SK-N-SH (cell line): ENCODE measurements at places on chromosomes 1 and 21. TPM values are rescaled to one million over a fixed set of nuclear protein-coding genes. Genes with fewer than 3 reads are reported as not detected.
A peak's percentile ranks its signal among the peaks of the same experiment; 100 is the strongest.

DNA sequence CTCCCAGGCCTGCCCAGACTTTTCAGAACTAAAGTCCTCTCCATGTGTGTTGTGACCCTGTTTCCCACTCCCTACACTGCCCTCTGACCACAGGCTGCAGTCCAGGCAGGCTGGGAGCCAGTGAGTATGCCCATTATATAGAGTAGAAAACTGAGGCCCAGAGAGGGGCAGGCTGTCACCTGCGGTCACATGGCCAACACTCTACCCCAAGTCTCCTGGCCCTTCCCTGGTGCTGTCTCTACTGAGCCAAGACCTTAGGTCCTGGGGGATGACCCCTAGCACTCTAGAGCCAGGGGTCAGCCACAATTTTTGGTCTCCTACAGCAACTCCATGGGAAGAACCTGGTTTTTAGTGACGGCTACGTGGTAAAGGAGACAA is 30.8 kb downstream of the RPS6KA1 start:
- H3K27me3 ChIP-seq: no peaks in the 10 kb centered on the region
- peaks cover 5% of the 10 kb centered on the region; the same call in 1 of the 2 replicates for H3K36me3 ChIP-seq
- no peak for DNase-seq

- no peak for DNase-seq
- H3K4me3 ChIP-seq: no peak overlapping the region
- peaks cover 7% of the 10 kb centered on the region; the same call in 1 of the 2 replicates for H3K27me3 ChIP-seq
- peaks cover 4% of the 10 kb centered on the region for H3K4me1 ChIP-seq
Observed at GRCh38 chr1:171819946-171820345, 21.4 kb upstream of the DNM3 start.

DNA sequence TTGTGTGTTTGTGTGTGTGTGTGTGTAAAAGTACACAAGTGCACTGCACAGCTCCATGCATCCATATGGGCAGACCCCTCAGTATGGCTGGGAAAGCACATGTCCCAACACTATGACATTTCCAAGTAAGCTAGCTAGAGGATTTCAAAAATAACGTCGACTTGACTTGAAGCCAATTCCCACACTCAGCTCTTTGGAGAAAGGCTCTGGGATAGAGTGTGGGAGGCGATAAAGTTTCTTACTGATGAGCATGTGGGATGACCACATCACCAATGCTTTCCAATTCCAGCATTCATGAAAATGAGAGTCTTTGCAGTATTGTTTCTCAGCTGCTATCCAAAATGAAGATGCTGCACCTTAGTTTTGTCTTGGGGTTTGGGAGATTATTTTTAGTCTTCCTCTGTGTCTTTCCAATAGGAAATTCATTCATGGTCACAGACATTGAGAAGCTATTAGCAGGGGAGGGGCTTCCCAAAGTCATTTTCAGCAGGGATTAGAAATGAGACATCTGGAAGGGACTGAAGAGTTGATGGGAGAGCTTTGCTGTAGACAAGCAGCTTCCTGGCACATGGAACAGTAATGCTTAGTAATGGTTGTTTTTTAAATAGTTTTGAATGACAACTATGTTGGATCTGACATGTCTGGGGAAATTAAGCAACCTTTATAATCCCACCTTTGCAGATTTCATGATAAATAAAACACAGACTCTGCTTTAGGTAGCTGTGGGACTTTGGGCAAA is 143.5 kb downstream of the ASTN1 start:
- peaks cover 21% of the 10 kb centered on the region for H3K4me1 ChIP-seq
- H3K27me3 ChIP-seq: no peaks in the 10 kb centered on the region

DNA sequence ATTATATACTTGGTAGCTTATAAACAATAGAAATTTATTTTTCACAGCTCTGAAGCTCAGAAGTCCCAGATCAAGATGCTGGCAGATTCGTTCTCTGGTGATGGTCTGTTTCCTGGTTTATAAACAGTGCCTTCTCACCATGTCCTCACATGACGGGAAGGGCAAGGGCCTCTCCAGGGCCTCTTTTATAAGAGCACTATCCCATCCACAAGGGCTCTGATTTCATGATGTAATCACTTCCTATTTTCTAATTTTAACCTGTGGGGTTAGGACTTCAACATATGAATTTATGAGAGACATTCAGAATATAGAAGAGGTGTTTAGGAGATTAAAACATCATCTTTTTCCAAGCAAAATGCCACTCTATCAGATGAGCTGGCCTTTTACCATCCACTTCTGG is 32.1 kb upstream of the PLPPR4 start:
- H3K36me3 ChIP-seq: no peaks in the 10 kb centered on the region
- H3K4me3 ChIP-seq: no peak overlapping the region
- peaks cover 9% of the 10 kb centered on the region for H3K4me1 ChIP-seq
- no peak overlapping the region for H3K27ac ChIP-seq
- H3K27me3 ChIP-seq: no peaks in the 10 kb centered on the region

- H3K4me1 ChIP-seq: peaks cover 12% of the 10 kb centered on the region; the same call in 1 of the 2 replicates
- H3K27me3 ChIP-seq: no peaks in the 10 kb centered on the region
- no peak overlapping the region for H3K4me3 ChIP-seq
- H3K27ac ChIP-seq: no peak overlapping the region
Observed at GRCh38 chr1:84090447-84091245, 53.4 kb upstream of the PRKACB start.

GRCh38 chr1:155681776-155682175 is 6.8 kb downstream of the YY1AP1 start:
- no peak overlapping the region for H3K4me3 ChIP-seq
- no peak for DNase-seq
- no peaks in the 10 kb centered on the region for H3K27me3 ChIP-seq
- no peak overlapping the region for H3K27ac ChIP-seq

DNA sequence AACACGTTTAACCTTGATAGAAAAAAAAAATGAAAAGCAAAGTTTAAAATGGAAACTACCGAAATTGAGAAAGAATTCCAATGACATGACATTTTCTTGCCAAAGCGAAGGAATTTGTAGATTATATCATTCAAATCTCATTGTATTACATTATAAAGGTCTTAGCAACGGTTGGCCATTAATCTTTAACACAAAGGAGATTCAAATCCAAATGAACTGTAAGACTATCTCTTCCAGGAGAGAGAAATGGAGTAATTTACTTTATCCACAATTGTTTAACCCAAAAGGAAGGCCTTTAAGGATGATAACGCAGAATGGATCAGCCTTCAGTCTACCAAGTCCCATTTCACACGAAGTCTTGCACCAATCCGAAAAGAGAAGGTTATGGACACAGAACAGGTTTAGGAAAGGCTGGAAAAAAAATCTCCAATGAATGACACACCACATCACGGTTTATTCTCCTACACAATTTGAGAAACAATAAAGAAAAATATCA is 1.5 kb downstream of the ENAH start:
- H3K36me3 ChIP-seq: peaks cover 7% of the 10 kb centered on the region
- peak overlapping the region; percentile 96 for H3K27ac ChIP-seq
- H3K4me1 ChIP-seq: peaks cover 18% of the 10 kb centered on the region
- H3K4me3 ChIP-seq: peak overlapping the region; percentile 98
- H3K27me3 ChIP-seq: no peaks in the 10 kb centered on the region
- no peak for DNase-seq

GRCh38 chr21:35219291-35219690 is 170.2 kb upstream of the RUNX1 start:
- H3K27me3 ChIP-seq: no peaks in the 10 kb centered on the region
- H3K36me3 ChIP-seq: no peaks in the 10 kb centered on the region
- no peaks in the 10 kb centered on the region; the same call in 1 of the 2 replicates for H3K4me1 ChIP-seq
- no peak overlapping the region for H3K4me3 ChIP-seq

GRCh38 chr1:206591226-206591625 is 21.0 kb downstream of the EIF2D start:
- H3K4me1 ChIP-seq: peaks cover 5% of the 10 kb centered on the region
- no peaks in the 10 kb centered on the region for H3K27me3 ChIP-seq
- DNase-seq: no peak
- no peak overlapping the region for H3K27ac ChIP-seq

GRCh38 chr1:55384637-55385036 is 169.5 kb upstream of the USP24 start:
- DNase-seq: no peak
- no peaks in the 10 kb centered on the region for H3K4me1 ChIP-seq
- no peak overlapping the region; the same call in 1 of the 2 replicates for H3K27ac ChIP-seq
- H3K4me3 ChIP-seq: no peak overlapping the region
- no peaks in the 10 kb centered on the region for H3K36me3 ChIP-seq
- H3K27me3 ChIP-seq: no peaks in the 10 kb centered on the region

DNA sequence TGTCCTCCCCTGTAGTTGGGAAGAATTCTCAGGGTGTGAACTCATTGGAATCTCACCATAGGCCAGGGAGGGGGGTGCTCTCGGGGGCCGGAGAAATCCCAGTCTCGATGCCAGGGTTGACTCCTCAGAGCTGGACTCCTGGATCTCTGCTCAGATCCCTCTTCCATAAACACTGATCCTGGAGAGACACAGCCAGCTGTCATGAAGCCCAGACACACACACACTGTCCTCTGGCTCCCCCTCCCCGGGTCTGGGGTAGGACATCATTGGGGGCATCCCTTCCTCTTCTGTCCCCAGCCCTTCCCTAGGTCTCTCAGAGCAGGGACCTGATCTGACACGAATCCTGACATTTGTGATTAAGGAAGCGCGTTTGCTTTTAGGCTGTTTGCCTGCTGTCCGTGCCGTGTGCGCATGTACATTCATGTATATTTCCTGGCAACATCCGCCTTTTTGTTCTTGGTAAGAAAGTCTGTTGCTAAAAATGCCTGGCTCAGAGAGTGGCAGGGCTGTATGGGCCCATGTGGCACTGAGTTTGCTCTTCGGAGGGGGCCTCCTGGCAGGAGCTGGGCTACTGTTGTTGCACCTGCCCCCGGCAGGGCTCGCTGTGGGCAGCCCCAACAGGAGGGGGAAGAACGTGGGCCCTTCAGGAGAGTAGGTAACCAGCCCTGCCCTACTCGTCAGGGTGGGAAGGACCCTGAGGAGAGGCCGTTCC is 45.4 kb upstream of the SELENON start:
- no peaks in the 10 kb centered on the region for H3K4me1 ChIP-seq
- no peak overlapping the region for H3K27ac ChIP-seq
- peaks cover 10% of the 10 kb centered on the region for H3K27me3 ChIP-seq
- H3K36me3 ChIP-seq: no peaks in the 10 kb centered on the region

Gene COA7
- polyA plus RNA-seq: 9.0 and 13.7 TPM in 2 replicates

Gene ASCL5
- 0.05 TPM in 1 of 2 replicates, not detected in the other for polyA plus RNA-seq

Gene NOS1AP
- polyA plus RNA-seq: 0.03 TPM in 2 replicates

Gene NBPF26
- polyA plus RNA-seq: 13.3 and 16.4 TPM in 2 replicates
